GM10248 (cell line): ENCODE measurements at places on chromosomes 2 and 18.

- DNase-seq, result no peak
These were observed 79.6 kb downstream of the WDSUB1 start for GRCh38 chr2:159206736-159207380.

DNA sequence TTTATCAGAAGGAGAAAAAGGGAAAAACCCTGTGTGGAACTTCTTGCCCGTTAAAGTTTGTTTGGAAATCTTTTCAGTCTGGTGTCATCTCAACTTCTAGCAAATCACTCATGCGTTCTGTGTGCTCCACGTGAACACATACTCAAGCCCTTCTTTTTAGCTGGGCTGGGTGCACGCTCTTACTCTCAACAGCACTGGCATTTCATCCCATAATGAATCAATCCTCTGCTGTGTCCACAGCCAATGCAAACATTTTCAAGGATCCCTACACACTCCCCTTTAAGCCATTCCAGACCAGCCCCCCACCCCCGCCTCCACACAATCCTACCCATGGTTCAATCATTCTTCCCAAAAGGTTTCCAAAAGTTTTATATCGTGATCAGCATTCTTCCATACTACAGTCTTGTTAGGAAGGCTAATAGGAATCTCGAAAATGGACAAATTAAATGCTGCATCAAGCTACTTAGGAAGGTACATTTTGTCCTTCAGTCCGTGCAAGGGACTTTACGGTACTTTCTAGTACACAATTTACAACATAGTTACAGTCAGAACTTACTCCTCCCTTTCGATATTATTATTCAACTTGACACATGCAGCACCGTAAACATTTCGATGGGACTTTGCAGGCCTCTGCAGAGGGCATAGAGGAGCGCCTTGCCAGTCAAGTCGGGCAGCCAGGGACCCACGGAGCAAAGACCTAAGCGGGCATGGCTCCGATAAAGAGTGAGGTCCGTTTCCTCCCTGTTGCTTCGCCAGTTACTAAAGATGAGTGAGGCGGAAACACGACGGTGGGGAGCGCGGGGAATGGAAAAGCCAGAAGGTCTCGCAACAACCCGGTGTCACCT, 1.4 kb downstream of the PTGR3 start:
- DNase-seq, result no peak

DNA sequence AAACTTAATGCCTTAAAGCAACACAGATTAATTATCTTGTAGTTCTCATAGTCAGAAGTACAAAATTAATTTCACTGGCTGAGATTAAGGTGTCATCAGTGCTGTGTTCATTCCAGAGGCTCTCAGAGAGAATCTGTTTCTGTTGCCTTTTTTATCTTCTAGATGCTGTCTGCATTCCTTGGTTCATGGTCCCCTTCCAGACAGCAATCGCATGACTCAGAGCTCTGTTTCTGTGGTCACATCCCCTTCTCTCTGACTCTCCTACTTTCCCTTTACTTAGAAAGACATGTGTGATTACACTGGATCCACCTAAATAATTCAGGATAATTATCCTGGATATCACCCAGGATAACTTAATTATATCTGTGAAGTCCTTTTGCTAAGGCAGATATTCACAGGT, 148.6 kb downstream of the MAIP1 start:
- DNase-seq, result no peak

- DNase-seq, result no peak
These were observed 759.5 kb downstream of the SATB2 start for GRCh38 chr2:198698230-198698629.

DNA sequence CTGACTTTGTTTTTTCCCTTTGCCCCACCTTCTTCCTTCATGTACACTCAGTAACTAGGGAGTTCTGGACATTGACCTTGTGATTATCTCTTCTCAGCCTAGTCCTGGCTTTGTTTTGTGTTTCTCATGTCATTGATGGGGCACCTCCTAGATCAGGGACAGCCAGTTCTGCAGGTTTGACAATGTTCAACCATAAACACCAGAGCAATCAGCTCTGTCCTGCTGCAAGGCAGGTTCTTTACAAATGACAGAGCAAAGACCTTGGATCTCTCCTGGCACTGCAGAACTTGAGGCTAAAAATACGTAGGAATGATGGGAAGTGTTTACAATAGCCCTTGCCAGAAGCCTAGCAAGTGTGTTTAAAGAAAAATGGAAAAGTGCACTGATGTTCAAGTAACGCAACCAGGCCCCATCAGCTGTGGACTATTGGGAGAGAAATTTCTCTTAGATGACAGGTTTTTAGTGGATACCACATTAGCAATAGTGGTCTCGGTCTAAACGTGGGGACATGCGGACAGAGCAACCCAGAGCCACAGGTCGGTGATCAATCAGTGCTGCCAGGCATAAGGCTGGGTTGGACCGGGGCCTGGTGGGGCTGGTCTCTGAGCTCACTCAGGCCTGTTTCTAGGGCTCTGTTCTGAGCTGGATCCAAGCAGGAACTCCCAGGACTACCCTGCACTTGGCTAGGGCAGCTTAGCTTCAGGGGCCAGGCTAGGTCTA, 76.8 kb downstream of the SOWAHC start:
- DNase-seq, result no peak
